Fibroblast of lung (primary cell): ENCODE measurements at places on chromosomes 4 and X. TPM values are rescaled to one million over a fixed set of nuclear protein-coding genes. Genes with fewer than 3 reads are reported as not detected.

NPNT gene
- 5.9 and 20.3 TPM in 2 replicates for total RNA-seq

IGFBP7 gene
- total RNA-seq, result 54.8 and 108 TPM in 2 replicates

SULT1E1 gene
- total RNA-seq, result not detected in 2 replicates

- no peaks in the 10 kb centered on the region for H3K36me3 ChIP-seq
- no peak overlapping the region for H3K4me3 ChIP-seq
- H3K4me1 ChIP-seq, result no peaks in the 10 kb centered on the region
- DNase-seq, result no peak
Observed at GRCh38 chrX:3501833-3502535, 155.5 kb upstream of the MXRA5 start.

HELT gene
- not detected in 2 replicates for total RNA-seq

RAP2C gene
- 13.6 and 24.4 TPM in 2 replicates for total RNA-seq

RIPPLY1 gene
- total RNA-seq, result not detected in 2 replicates

GRCh38 chr4:978957-979701, 5.8 kb upstream of the DGKQ start:
- H3K4me3 ChIP-seq, result no peak overlapping the region
- no peaks in the 10 kb centered on the region for H3K27me3 ChIP-seq
- no peak for DNase-seq
- no peaks in the 10 kb centered on the region for H3K36me3 ChIP-seq
- H3K27ac ChIP-seq, result no peak overlapping the region

DNA sequence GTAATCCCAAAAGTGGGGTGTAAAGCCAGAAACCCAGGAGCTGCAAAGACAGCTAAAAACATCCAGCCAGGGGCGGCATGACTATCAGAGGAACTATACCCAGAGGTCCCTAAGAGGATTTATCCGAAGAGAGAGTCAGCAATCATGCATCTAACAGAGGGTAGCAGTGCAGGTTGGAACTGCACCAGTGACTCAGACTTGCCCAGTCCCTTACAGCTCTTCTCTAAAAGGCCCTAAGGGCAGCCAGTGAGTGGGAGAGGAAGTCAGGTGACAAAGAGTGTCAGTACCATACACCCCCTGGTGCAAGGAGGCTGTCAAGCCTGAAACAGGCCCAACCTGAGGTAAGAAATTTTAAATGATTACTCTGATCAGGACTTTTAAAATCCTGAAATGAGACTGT, 88.1 kb downstream of the CAMK2D start:
- H3K4me3 ChIP-seq, result no peak overlapping the region
- peaks cover 2% of the 10 kb centered on the region for H3K36me3 ChIP-seq
- no peak overlapping the region for H3K27ac ChIP-seq
- H3K27me3 ChIP-seq, result no peaks in the 10 kb centered on the region
- DNase-seq, result no peak

SRPX gene
- 84.9 and 91.2 TPM in 2 replicates for total RNA-seq

DNA sequence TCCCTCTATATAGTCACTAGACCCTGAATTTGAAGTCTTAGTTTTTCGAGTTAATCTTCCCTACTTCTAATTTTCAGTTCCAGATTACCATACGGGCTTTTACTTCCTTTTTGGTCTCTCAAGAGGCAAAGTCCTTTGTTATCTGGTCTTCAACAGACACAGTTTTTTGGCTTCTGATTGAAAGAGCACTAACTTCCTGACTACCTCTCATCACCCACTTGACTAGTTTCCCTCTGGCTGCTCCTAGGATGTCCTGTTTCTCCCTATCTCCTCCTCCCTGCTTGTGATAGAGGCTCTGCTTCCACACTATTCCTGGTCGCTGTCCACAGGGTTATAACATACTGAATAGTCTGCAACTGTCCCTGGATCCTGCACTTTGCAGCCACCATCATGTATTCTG, 16.7 kb upstream of the WDR44 start:
- H3K36me3 ChIP-seq, result no peaks in the 10 kb centered on the region
- no peak overlapping the region for H3K27ac ChIP-seq
- no peaks in the 10 kb centered on the region for H3K27me3 ChIP-seq

GRCh38 chr4:13296986-13297385, 187.2 kb downstream of the RAB28 start:
- no peaks in the 10 kb centered on the region for H3K36me3 ChIP-seq
- no peak for DNase-seq
- no peak overlapping the region for H3K4me3 ChIP-seq
- H3K4me1 ChIP-seq, result no peaks in the 10 kb centered on the region
- no peak overlapping the region for H3K27ac ChIP-seq
- no peaks in the 10 kb centered on the region for H3K27me3 ChIP-seq

DNA sequence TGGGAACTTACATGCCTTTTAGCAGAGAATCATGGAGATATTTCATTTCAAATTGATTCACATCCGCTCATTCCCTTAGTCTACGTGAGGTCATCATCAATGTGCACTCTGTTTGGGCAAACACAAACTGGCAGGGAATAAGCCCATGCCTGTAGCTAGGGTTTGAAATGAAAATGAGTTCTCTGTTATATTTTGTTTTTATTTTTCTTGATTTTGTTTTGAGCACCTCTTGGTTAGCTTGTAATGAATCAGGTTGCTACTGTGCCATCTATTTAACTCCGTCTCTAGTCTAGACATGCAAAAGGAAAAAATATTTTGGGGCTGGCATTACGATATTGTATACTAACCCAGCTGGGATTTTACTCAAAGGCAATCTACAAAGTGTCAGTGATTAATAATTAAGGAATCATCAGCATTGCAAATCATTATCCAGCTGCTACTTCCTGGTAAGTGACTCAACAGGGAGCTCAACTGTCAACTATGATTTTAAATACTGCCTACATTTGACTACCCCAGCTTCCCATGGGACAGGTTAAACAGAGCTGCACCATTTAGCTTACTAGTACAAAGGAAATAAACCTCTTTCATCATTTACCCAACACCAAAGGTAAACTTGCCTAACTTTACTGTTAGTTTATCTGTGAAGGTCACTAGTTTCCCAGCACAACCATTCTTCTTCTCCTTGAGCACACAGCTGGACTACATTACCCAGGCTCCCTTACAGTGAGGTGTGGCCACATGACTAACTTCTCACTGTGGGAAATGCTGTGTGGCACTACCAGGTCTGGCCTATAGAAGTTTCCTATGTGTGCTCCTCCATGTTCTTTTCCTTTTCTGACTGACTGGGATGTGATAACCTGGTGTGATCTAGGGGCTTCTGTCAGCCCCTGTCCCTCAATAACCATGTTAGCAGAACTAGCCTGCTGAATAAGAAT, 21.2 kb upstream of the TRPC5OS start:
- no peak for DNase-seq
- no peaks in the 10 kb centered on the region for H3K27me3 ChIP-seq
- no peaks in the 10 kb centered on the region for H3K36me3 ChIP-seq

GRCh38 chrX:111288841-111289240, 18.6 kb upstream of the CAPN6 start:
- H3K27ac ChIP-seq, result no peak overlapping the region
- no peaks in the 10 kb centered on the region for H3K36me3 ChIP-seq
- H3K4me3 ChIP-seq, result no peak overlapping the region
- no peaks in the 10 kb centered on the region for H3K4me1 ChIP-seq
- H3K27me3 ChIP-seq, result no peaks in the 10 kb centered on the region

- H3K4me3 ChIP-seq, result no peak overlapping the region
- no peak overlapping the region for H3K27ac ChIP-seq
- no peak for DNase-seq
- no peaks in the 10 kb centered on the region for H3K27me3 ChIP-seq
- H3K4me1 ChIP-seq, result no peaks in the 10 kb centered on the region
Observed at GRCh38 chr4:95421869-95422268, 126.9 kb downstream of the UNC5C start.

DNA sequence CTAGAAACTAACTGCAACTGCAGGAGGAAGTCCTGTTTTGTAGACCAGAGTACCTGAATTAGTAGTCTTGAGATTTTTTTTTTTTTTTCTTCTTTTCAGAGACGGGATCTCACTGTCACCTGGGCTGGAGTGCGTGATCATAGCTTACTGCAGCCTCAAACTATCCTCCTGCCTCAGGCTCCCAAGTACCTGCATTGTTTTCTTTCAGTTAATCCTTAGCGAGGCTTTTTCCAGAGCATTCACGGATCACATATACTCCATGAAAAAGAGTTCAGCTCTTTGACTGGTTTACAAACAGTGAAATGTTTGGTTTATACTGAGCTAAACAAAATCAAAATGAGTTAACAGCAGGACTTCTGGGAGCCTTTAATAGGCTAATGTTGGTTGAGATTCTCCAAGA, 45.8 kb downstream of the KLHL15 start:
- no peaks in the 10 kb centered on the region for H3K36me3 ChIP-seq
- H3K4me3 ChIP-seq, result no peak overlapping the region
- no peaks in the 10 kb centered on the region for H3K27me3 ChIP-seq
- no peaks in the 10 kb centered on the region for H3K4me1 ChIP-seq
- H3K27ac ChIP-seq, result no peak overlapping the region
- no peak for DNase-seq

FRMD7 gene
- under 0.01 and 0.26 TPM in 2 replicates for total RNA-seq

- DNase-seq, result no peak
- no peaks in the 10 kb centered on the region for H3K36me3 ChIP-seq
- H3K4me1 ChIP-seq, result no peaks in the 10 kb centered on the region
- no peak overlapping the region for H3K27ac ChIP-seq
Observed at GRCh38 chr4:26815706-26816105, 44.9 kb upstream of the STIM2 start.

- H3K36me3 ChIP-seq, result no peaks in the 10 kb centered on the region
- no peak for DNase-seq
- H3K4me3 ChIP-seq, result no peak overlapping the region
- H3K27me3 ChIP-seq, result no peaks in the 10 kb centered on the region
- H3K27ac ChIP-seq, result no peak overlapping the region
Observed at GRCh38 chr4:166688835-166689234, 545.5 kb downstream of the SPOCK3 start.

DNA sequence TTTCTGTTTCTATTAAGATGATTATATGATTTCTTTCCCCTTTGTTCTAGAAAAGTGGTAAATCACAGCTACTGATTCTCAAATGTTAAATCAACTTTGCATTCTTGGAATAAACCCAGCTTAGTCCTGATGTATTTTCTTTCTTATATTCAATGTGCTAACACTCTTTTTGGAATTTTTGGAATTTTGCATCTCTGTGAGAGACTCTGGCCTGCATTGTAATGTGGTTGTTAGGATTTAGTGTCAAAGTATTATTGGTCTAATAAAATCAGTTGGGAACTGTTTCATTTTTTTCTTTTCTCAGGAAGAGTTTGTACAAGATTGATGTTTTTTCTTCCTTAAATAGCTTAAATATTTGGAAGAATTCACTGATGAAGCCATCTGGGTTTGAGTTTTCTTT, 109.6 kb downstream of the KIT start:
- no peak overlapping the region for H3K4me3 ChIP-seq
- H3K4me1 ChIP-seq, result no peaks in the 10 kb centered on the region
- no peak overlapping the region for H3K27ac ChIP-seq
